ENCODE measurements at places on chromosomes 5 and 9.

GRCh38 chr5:177071666-177072385 lies 14.9 kb upstream of the FGFR4 start:
- DNase-seq = peak; percentile 61

DNA sequence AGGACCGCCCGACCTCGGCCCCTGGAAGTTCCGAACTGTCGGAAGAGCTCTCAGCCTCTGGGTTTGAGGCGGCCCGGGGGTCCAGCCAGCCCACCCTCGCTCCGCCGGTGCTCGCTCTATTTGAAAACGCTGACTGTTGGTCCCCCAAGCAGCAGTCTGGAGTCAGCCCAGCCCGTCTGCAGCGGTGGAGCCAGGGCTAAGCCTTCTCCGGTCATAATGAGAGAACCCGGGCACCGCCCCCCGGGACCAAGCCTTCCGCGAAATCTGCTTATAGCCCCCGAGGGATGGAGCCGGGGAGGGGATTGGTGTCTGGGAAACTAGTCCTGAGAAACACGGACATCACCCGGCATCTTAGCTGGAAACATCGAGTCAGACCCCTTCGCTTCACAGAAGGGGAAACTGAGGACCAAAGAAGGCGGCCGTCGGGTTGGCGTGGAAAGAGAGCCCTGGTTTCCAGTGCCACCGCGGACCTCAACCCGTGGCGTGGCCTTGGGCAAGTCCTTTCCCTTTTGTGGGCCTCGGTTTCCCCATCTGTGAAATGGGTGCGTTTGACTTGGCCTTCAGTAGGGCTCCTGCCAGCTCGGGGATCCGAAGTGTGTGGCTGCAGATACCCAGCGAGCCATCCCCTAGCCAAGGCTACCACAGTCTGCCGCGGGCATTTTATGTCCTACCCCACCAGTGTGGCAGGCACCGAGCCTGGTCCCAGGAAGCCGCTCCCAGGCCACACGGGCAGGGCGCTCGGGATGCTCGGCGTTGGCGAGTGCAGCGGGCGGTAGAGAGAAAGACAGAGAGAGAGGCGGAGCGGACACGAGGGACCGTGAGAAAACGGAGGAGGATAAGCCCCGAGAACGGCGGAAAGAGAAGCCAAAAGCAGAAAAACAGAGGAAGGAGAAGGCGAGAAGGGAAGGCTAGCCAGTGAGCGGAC lies 857 bp downstream of the ADAM19 start:
- no peak for DNase-seq

- DNase-seq = no peak
Measured at GRCh38 chr5:108036482-108036881, 345.4 kb downstream of the FBXL17 start.

DNA sequence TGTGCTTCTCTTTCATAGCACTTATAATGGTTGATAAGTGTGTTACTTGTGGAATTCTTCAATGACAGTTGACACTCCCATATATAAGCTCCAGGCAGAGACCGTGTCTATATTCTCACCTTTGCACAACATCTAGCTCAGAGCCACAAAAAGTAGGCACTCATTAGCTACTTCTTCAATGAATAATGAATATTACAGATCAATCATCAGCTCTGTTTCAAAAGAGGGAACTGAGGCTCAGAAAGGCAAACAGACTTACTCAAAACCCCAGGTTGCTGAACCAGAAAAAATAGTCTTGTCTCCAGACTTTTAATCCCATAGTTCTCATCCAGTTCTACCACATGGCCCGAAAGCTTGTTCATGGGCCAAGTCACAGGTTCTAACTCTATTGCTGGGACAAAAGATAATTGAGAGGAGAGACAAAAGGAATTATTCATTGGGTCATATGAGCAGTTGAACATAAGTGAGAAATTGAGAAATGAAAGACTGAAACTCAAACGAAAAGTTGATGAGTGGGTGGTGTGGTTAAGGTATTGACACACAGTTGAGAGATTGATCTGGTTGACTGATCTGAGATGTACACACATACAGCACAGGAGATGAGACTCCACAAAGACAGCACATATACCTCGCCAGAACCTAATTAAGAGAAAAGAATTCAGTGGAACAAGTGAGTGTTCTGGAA lies 381.6 kb downstream of the EFNA5 start:
- DNase-seq = no peak

- DNase-seq = no peak
Measured at GRCh38 chr9:88534456-88535225, at the start of gene NXNL2. TSS of gene NXNL2 (plus strand) at chr9:88535178. CDS start at chr9:88535435, 257 bp downstream.

GRCh38 chr9:35760651-35761050 lies 6.6 kb upstream of the MSMP start:
- DNase-seq = no peak

- DNase-seq = no peak
Measured at GRCh38 chr9:98085944-98086343, 29.4 kb downstream of the NANS start.

- no peak for DNase-seq
Measured at GRCh38 chr5:91797576-91797975, 414.5 kb upstream of the ARRDC3 start.

DNA sequence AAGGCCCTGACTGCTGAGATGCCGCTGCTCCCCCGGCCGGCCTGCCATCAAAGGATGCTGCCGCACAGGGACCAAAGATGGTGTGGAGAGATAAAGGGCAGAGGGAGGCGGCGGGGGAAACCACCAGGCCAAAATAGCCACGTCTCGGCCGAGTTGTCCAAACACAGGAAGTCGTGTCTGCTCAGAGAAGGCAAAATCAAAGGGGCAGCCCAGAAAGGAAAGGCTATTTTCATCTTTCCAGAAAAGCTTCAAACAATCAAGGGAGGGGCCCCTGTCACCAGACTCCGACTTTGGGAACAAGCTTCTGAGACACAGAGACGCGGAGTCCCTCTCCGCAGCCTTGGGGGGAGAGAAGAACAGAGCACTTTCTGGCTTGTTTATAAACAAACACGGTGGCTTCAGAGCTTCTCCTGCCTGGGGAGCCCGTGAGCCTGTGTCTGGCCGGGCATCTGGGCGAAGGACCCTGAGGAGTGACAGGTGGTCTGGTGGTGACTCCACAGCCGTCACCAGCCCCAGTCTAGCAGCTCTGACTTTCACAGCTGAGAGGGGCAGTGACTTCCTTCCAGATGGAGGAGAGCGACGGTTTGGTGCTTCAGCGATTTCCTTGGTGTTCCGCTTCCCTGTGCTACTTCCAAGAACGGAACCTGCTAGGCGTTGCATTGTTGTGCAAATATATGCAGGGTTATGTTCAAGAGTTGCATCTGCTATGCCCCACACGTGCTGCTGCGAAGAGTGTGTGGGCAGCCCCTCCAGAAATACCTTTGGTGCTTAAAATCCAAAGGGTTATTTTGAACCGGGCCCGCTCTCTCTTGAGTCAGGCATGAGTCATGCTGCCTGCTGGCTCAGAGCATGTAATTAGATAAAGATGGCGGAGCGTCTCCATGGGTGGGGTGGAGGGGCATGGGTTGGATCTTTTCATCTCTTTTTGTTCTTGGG lies 24.0 kb downstream of the ADAMTSL2 start:
- DNase-seq = no peak

- no peak for DNase-seq
Measured at GRCh38 chr5:101539315-101539714, 636.2 kb upstream of the ST8SIA4 start.

Measured in stimulated activated CD8-positive, alpha-beta memory T cell treated with anti-CD3 and anti-CD28 coated beads, Interleukin-7, amount 100 ng/mL, for 48 hours (primary cell).